ENCODE measurements at places on chromosomes 7 and 10.

GRCh38 chr10:25130906-25131305 lies 43.9 kb upstream of the GPR158 start:
- no peak for DNase-seq

DNA sequence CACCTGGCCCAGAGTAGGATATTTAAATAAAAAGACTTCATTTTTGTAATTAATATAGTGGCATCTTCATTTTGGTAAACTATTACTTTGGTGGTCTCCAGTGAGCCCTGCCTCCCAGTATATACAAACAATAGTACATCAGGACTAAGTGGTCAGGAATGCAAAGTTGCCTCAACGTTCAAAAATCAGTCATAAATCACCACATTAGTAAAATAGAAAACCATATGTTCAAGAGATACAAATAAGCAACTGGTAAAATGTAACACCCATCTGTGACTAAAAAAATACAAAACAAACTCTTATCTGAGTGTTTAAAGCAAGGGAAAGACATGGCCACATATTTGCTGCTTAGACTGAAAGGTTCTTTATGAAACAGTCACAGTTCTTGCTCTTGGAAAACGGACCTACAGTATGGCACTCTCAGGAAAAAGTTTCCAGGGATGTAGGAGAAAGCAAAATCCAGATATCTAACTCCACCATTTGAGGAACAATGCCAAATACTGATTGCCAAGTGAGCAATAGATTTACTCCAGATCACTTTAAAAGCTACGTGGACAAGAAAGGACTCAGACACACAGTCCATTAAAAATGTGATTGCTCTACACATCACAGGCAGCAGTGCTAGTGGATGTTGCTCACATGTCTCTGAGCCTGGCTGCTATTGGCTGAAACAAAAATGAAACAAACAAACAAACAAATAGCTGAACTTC lies 15.1 kb upstream of the RHOBTB1 start:
- DNase-seq = no peak

DNA sequence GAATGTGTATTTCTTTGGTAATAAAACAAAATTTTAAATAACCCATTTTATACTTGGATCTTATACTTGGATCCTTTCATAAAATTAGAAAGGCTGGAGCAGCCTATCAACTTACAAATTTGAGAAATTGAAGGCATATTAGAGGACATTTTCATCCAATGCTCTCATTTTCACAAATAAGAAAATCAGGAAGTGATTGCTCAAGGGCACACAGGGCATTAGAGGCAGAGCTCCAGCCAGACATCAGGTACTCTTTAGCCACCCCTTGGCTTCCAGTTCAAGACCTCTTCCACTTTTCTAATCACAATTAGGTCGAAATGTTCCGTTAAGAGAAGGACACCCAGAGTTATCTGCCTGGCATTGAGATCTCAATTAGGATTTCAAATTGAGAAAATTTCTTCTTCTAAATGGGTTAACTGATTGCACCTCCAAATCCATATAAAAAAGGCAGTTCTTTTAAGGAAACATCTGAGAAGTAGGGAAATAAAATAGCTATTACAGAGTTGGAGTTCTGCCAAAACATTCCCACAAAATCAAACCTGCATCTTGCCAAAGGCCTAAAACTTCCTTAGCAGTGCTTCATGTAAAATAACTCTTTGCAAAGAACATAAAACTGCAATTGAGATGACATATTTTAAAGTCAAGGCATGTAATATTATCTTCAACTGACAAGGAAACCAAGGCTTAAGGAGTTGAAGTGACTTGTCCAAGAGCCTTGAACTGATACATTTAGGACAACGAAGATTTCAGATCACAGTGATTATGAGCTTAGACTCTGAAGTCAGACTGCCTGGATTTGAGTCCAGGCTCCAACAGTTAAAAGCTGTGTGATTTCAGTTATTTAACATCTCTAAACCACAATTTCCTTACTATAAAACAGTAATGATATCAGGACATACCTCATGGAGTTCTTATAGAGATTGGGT lies 2.4 kb downstream of the ACTA2 start:
- no peak for DNase-seq

- no peak for DNase-seq
Measured at GRCh38 chr10:123884351-123884906, 7.2 kb downstream of the CPXM2 start.

GRCh38 chr10:17375936-17376584 lies 78.3 kb downstream of the ST8SIA6 start:
- no peak for DNase-seq

- no peak for DNase-seq
Measured at GRCh38 chr7:98051118-98051744, 55.4 kb upstream of the LMTK2 start.

DNA sequence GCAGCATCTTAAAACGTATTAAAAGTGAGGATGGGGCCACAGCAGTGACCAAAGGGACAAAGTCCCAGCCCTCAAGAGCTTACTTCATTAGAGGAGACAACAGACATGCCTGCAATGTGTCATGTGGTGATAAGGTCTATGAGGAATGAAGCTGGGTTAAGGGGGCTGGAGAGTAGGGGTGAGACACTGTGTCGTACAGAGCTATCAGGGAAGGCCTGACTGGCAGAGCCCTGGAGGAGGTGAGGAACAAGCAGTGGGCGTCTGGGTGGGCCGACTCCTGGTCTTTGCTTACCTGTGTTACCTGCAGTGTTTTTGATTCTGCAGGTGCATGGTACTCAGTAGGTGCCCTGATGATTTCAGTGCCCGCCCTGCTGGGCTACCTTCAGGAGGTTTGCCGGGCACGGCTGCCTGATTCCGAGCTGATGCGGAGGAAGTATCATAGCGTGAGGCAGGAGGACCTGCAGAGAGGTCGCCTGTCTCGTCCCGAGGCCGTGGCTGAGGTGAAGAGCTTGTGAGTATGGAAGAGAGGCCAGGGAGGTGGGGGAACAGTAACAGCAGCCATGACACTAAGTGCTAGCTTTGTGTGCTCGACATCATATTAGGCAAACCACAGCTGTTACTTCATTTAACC lies 7.6 kb downstream of the ZFYVE27 start:
- DNase-seq = no peak

DNA sequence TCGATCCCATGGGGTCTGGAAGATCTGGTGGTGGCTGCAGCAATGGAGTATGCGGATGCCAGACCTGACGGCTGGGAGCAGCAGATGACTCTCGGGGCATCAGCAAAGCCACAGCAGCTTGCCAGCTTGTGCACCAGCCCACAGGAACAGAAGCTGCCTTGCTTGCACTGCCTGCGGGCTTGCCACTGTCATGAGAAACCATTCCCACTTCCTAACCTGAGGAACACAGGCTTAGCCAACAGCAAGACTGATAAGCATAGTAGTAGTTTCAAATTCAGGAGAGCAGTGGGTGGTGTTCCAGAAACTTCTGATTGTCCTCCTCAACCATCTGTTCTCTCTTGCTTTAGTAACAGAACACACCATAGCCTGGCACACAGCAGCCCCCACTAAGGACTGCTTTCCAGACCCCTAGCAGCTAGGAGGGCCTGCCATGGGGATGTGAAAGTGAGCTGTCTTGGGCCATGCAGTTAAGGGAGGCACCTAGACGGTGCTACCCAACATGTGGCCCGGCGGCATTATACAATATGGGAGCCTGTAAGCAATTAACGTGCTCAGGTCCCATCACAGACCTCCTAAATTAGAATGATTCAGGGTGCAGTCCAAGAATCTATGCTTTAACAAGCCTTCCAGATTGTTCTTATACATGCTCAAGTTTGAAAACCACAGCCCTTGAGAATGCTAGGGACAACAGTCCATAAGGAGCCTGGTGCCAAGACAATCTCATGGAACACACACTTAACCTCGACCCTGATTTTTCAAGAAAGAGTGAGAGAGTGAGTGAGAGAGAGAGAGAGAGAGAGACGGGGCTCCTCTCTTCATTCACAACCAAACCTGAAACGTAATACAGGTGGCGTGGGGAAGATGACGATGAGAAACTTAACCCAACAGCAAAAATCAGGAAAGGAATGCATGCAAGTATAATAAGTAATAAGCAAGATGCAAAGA lies 7.1 kb downstream of the ANXA11 start:
- no peak for DNase-seq

DNA sequence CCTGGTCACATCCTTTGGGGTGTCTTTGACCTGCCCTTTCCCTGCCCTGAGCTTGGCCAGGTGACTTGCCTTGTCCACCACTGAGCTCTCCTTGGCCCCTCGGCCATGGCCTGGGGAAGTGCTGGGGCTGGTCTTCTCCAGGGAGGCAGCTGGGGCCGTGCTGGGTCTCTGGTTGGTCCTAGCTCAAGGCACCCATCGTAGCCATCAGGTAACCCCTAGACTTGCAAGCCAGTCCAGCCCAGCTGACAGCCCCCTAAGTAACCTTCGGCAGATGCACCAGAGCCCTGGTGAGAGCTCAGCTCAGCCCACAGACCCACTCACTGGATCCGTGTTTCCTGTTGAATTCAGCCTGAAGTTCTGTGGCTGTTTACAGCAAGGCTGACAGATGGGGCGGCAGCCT lies 176.2 kb upstream of the SHH start:
- no peak for DNase-seq

DNA sequence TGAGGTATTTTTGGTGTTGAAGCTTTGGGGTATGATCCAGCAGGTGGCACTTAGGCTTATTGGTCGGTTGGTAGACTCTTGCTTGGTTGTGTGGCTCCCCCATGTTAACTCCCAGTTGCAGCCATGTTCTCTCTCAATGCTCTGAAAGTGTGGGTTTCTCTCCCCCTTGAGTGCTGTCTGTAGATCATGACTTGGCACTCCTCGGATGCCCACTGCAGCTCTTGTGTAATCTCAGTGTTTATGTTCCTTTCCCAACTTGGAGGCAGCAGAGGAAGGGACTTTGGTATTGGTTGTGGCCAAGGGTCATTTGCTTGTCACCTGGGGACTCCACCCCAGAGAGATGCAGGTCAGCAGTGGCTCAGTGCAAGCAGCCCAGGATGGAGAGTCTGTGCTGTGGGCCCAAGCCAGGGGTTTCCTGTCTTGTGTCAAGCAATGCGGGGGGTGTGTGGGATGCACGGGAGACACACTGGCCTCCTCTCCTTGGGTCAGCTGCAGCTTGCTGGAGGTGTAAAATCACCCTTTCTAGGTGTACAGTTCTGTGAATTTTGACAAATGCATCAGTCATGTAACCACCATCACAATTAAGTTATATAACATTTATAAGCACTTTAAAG lies 36.9 kb downstream of the PIK3CG start:
- DNase-seq = no peak

GRCh38 chr7:17022920-17023319 lies 141.1 kb upstream of the AGR3 start:
- no peak for DNase-seq

GRCh38 chr10:133356549-133357284 lies 1.1 kb downstream of the FUOM start:
- DNase-seq = no peak

DNA sequence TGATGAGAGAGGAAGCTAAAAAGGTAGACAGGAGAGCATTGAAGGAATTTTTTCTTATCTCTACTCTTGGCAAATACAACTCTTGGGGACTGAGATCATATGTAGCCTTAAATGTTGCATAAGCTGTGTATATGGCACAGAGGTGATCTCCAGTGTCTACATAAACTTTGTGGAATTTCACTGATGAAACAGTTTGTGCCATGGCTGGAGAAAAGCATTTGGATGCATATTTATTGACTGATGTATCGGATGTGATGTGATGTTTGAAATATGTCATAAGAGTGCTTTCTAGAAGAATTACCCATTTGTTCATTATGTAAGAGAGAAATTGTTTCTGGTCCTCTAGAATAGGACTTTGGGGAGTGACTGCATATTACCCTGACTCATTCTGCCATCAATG lies 244.9 kb upstream of the LRRTM3 start:
- DNase-seq = no peak

GRCh38 chr7:21579341-21580072 lies 36.7 kb downstream of the DNAH11 start:
- DNase-seq = no peak

- DNase-seq = no peak
Measured at GRCh38 chr10:52056291-52056690, 257.8 kb upstream of the DKK1 start.

GRCh38 chr10:132839061-132839460 lies 53.1 kb upstream of the NKX6-2 start:
- DNase-seq = no peak

- DNase-seq = no peak
Measured at GRCh38 chr7:70923181-70923845, 208.6 kb upstream of the GALNT17 start.

DNA sequence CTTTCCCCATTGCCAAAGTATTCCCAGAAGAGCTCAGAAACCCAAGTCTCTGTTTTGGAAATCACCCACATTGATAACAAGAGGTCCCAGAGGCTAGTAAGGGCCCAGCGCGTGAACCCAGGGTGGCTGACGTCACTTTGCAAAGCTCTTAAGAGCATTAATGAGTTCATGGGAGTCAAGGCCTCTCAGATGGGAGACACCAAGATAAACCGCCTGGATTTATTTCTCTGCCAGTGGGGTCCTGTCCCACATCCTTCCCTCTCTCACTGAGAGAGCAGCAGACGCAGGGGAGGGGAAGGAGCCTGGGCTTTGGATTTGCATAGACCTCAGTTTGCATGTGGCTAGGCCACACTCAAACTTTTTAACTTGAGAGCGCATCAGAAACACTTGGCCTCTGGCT lies 184.8 kb upstream of the PDE1C start:
- no peak for DNase-seq

DNA sequence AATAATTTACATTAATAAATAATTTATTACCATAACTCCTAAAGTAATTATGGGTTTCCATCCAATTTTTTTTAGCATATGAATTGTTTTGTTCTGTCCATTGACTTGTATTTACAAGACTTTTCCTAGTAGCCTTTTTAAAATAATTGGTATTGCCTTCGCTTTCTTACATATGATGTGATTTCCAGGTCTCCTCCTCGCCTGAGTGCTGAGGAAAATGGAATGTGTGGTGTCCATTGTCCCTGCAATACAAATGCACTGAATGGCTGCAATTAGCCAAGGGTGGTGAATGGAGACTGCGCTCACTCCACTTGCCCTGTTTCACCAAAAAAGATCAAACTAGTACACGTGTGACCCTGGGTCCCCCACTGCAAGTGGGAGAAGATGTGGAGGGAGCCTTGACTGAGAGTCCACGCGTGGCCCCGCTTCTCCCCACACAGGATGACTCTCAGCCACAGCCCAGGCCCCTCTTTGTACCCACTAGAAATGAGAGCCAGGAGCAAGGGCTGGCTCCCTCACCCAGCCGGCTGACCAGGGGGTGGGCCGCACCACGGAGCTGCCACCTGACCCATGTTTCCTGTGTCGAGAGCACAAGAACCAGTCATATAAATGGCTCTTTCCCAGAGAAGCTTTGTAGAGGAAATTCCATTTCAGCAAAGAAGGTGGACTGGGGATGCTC lies 52.6 kb downstream of the FAM53B start:
- DNase-seq = no peak

All from activated B cell treated with CpG ODN at 0.5 μM for 24 hours (primary cell).